ENCODE measurements at places on chromosomes 12 and 14.

- peak; percentile 3 for DNase-seq
Observed at GRCh38 chr14:92890830-92891588, 31.9 kb upstream of the CHGA start.

- DNase-seq, result no peak
Observed at GRCh38 chr12:122399254-122399591, 23.2 kb downstream of the CLIP1 start.

DNA sequence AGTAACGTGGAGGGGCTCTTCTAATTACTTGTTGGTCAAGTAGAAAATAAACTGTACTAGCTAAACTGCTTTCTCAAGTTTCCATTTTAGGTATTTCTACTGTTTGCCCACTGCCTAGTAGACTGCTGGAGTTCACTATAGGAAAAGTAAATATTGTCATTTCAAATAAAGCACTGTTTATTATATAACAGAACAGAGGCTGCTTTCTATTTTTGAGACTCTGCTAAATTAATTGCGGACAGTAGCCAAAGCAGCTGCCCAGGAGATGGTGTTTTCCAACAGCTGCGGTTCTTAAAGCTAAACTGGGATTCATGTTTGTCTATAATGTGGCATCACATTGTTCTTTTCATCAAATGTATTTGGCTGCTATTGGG is 15.9 kb upstream of the SIX1 start:
- no peak for DNase-seq

- no peak for DNase-seq
Observed at GRCh38 chr12:23504043-23504442, 445.4 kb downstream of the SOX5 start.

- DNase-seq, result no peak
Observed at GRCh38 chr14:86973177-86973576, 1019.8 kb downstream of the GALC start.

DNA sequence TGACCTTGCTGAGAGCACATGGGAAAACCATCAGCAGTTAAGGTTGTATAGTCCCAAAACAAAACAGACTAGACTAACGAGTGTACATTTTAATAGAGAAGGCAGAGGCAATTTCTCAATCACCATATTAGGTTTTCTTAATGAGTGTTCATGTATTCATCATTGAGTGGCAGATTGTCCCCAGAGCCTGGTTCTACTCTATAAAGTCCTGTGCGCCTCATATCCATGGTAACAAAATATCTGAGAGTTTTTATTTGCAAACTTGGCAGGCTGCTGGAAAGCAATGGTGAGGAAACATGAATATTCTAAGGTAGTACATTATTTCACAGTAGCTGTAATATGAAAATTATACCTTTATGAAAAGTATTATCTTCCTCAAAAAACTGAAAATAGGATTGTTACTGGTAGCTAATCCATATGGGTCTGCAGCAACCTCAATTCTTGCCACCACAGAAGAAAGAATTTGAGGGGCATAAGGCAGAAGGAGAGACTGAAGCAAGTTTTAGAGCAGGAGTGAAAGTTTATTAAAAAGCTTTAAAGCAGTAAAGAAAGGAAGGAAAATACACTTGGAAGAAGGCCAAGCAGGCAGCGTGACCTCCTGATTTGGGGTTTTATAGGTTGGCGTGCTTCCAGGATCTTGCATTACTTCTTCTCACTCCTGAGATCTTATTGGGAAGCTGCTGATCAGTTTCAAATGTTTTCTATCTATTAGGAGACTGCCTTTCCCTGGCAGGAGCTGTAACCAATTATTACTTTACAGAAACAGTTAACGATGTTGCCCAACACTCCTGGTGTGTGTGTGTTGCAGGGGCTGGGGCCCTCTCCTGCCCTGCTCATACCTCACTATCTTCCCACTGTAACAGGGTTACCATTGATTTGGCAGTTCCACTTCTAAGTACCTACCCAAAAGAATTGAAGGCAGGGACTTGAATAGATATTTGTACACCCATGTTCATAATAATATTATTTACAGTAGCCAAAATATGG is 154.0 kb upstream of the NUDT4 start:
- no peak for DNase-seq

GRCh38 chr12:4044101-4044500 is 170.9 kb upstream of the PARP11 start:
- no peak for DNase-seq

- DNase-seq, result no peak
Observed at GRCh38 chr14:61481701-61482100, 160.3 kb downstream of the PRKCH start.

DNA sequence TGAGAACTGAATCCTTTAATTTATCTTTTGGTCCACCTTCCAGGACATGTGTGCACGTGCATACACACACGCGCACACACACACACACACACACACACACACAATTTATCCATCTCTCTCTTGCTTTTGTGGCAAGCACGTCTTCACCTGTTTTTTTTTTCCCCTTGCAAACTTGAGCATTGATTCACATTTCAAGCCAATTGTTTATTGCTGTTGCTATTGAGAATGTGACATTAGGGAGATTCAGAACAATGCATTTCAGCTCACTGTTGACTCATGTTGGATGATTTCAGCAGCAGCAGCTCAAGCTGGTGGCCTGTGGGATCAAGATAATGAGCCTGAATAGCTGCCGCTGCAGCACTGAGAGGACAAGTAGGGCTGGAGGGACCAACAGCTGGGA is 128.9 kb downstream of the SNAPC1 start:
- no peak for DNase-seq

DNA sequence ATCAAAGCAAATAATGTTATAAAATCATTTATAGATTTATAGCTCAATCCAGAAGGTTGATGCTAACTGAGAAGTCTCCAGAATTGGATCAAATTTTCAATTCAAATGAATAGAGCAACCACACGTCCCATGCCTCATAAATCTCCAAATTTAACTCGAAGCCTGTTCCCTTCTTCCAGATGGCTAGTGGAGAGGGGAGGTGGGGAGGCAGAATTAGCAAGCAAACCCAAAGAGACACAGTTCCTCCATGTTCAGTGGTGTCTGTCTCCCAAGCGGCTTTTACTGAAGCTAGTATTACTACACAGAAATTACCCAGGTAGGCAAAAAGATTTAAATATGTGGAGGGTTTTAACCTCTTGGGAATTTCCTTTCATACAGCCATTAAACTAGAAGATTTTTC is 65.8 kb downstream of the DUSP6 start:
- DNase-seq, result no peak

- DNase-seq, result no peak
Observed at GRCh38 chr12:120630104-120630892, 10.1 kb upstream of the CABP1 start.

DNA sequence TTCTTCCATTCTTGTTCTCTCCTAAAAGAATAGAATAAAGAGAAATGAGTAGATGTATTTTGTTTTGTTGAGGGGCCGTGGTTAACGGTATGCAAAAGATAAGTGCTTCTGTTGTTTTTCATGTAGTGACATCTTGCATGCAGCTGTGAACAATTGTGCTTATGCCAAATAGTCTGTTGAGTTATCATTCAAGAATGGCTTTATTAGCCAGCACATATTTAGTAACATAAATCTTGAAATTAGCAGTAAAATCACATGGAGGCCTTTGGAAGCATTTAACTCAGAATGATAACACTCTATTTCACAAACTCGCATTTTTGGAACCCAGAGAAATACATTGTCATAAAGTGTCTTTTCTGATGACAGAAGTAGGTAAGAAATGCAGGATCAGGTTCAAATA is 1772.0 kb upstream of the FLRT2 start:
- DNase-seq, result no peak

DNA sequence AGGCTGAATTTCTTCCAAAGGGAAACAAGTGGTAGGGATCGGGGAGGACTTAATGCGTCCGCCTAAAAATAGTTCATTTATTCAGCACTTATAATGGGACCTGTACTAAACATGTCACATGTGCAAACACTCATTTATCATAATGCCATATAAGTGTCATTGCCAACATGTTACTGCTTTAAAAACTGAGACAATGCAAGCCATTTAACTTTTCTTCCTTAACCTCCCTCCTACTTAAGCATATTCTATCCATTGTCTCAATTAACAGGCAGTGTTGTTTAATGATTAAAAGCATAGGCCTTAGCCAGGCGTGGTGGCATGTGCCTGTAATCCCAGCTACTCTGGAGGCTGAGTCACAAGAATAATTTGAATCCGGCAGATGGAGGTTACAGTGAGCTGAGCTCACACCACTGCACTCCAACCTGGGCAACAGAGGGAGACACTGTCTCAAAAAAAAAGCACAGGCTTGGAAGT is 13.5 kb upstream of the SCFD1 start:
- DNase-seq, result no peak

DNA sequence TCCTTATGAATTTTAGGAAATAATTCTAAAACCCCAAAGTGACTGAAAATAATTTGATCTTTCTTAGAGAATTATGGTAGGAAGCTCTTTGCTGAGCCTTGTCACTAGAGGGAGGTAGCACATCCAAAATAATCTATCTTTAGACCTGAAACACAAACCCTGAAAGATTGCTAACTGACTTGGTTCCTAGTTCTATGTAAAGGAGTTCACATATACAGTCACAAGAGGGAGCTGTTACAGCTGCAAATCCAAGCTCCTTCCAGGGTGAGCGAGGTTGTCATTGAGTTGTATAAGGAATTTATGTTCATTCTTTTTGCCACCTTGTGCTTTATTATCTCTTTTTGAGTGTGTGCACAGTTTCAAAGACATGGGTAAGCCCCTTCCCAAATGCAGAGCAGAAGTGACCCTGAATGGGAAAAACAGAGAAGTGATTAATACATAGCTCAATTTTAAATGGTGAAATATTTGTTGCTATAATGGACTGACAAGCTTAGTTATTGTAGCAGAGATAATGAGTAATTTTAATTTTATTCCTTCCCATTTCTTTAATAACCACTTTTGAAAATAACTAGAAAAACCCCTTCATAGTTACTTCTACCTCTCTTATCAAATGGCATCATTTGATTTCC is 387.9 kb downstream of the DAD1 start:
- DNase-seq, result peak; percentile 35

- DNase-seq, result no peak
Observed at GRCh38 chr14:53824061-53824460, 132.6 kb downstream of the BMP4 start.

DNA sequence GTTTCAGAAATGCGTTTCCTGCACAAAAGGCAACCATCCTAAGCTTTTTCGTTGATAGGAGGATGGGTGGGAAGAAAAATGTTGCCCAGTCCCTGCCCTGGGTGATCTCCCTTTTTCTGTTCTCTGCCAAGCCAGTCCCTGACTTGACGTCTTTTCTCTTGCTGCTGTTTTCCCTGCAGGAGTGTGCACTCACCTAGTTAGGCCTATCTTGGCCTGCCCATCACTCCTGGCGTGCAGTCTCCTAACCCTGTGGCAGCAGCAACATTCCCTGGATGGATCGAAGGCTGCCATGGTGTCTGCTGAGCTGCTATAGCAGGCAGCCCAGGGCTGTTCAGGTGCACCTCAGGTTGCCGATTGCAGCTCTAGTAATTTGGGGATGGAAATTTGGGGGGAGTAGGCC is 1.2 kb downstream of the UNC119B start:
- DNase-seq, result no peak

DNA sequence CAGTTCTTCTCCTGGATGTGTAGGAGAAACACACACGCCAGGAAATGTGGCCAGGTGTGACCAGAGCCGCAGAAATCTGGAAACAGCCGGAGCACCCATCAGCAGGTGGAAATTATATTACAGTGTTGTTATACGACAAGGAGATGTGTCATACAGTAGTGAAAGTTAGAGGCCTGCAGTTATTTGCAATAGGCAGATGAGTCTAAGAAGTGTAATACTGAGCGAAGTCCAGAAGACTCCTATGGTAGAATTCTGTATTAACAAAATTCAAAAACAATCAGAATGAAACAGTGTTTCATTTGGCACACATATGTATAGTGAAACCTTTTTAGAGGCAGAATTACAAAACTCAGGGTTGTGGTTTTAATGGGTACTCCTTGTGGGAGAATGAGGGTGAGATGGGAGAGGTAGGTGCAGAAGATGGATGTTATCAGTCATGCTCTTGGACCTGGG is 39.3 kb upstream of the AMN start:
- no peak for DNase-seq

- DNase-seq, result no peak
Observed at GRCh38 chr12:11840366-11840765, 190.9 kb downstream of the ETV6 start.

GRCh38 chr12:89134213-89134770 is 218.0 kb downstream of the DUSP6 start:
- DNase-seq, result no peak

DNA sequence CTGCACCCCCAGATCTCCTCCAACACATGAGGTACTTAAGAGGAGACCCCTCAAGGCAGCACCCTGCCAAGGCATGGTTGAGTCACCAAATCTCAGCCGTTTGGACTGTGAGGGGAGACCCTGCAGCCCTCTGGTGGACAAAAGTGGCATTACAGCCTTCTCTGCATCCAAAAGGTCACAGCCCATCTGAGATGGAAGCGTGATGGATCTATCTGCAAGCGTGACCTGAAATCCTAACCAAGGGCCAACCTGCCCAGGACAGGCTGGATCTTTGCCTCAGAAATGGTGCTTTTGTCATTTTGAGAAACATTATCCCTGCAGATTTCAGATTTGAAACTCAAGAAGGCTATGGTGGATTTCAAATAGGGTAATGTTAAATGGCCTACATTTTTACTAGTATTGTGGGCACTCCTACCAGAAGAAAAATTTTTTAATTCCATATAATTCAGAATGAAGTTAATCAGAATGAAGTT is 23.7 kb upstream of the DHRS4 start:
- peak; percentile 72 for DNase-seq

All from CD4-positive, alpha-beta memory T cell (primary cell).